ENCODE measurements at places on chromosomes 6 and 20.
A peak's percentile ranks its signal among the peaks of the same experiment; 100 is the strongest.

DNA sequence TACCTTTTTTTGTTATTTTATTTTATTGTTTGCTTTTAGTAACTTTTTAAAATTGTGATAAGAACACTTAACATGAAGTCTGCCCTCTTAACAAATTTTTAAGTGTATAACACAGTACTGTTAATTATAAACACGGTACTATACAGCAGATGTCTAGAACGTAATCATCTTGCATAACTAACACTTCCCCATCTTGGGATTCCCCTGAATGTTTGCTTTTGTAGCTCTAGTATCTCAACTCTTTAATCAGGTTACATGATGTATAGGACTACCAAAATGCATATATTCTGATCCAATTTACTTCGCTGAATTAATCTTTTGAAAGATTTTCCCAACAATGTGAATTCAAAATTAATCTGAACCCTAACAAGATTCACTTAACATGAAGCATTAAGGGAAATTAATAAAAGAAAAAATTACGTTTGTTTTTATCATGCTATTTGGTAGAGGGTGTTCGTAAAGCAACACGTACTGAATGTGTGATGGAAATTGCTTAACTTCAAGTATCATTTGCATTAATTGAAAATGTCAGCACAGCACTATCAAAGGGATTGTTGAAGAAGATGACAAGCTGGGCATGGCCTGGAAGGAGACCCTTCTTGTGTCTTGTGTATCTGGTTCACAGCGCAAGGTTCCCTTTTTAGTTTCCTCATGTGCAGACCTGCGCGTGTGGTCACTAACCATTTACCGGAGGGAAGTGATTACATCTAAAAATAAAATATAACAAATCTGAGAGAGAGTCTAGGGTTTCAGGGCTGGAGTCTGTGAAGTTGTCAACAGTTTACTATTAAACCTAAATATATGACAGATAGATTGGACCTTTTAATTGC lies 15.2 kb downstream of the COL19A1 start:
- DNase-seq: no peak

GRCh38 chr20:57451795-57452661 lies 60.8 kb downstream of the RBM38 start:
- DNase-seq: no peak

DNA sequence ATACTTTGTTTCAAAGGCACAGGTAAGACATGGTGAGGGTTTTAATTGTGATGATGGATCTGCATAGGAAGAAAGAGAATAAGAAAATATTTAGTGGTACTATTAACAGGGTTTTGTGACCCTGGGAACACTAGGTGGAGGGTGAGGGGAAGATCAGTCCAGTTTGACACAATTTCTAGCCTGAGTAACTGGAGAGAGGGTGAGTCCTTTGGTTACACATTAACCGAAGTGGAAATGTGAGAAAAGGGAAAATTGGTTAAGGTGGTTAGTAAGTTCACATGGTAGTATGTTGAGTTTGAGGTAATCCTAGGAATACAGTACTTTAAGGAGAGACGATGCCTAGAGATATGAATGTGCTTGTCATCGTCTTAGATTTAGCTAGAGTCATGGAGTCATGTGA lies 54.8 kb upstream of the POU3F2 start:
- DNase-seq: no peak

DNA sequence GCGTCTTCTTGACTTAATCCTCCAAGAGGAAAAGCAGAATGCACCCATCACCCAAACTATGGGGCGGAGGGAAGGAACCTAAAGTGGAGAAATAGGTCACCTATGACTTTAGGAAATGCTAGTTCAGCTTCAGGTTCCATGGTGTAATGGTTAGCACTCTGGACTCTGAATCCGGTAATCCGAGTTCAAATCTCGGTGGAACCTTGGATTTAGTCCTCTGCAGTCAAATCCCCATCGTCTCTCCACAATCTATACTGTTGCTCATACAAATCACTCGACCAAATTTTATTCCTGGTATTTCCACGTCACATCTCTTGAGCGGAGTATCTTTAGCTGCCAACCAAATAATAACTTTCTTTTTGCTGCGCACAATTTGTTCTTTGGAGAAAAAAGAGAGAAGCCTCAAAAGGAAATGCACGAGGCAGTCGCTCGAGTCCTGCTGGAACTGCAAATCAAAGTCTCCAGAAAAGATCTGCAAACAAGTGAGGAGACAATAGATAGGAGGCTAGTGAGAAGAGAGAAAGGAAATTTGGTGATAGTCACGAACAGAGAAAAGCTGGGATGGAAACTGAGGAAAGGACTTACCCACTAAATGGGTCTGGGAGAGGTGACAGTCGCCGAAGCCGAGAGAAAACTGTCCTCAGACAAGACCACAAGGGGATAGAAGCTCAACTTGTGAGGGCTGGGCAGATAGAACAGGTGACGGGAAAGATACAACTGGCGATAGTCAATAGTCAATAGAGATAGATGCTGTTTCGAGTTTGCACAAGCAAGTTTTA lies 16.6 kb downstream of the POM121L2 start:
- DNase-seq: peak; percentile 41

- DNase-seq: no peak
These were observed 23.3 kb downstream of the NRSN1 start for GRCh38 chr6:24149296-24149695.

GRCh38 chr6:38012573-38012972 lies 193.0 kb downstream of the ZFAND3 start:
- DNase-seq: no peak

DNA sequence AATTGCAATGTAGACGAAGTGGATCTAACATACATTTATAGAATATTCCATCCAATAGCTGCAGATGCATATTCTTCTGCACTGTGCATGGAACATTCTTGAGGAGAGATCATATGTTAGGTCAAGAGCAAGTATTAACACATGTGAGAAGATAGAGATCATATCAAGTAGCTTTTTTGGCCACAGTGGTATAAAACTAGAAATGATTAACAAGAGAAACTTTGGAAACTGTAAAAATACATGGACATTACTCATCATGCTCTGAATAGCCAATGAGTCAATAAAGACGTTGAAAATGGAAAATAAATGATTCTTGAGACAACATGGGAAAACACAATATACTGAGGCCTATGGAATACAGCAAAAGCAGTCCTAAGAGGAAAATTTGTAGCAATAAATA lies 94.2 kb downstream of the STXBP5 start:
- no peak for DNase-seq

DNA sequence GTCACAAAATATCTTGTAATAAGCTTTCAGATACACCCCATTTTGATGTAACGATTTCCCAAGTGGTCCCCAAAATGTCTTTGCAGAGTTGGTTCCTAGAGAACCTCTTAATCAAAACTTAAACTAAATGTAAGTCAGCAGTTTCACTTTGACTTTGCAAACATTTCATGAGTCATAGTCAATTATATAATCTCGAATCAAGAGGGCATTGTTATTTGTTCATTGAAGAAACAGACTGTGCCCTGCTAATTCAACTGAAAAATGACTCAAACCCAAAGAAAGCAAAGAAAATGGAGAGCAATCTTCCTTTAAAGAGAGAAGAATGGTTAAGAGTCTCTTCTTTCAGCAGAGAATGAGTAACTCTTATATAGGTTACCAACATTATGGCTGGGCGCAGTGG lies 58.3 kb downstream of the IPCEF1 start:
- no peak for DNase-seq

- DNase-seq: no peak
These were observed 103.4 kb upstream of the FRMD1 start for GRCh38 chr6:168182366-168182765.

DNA sequence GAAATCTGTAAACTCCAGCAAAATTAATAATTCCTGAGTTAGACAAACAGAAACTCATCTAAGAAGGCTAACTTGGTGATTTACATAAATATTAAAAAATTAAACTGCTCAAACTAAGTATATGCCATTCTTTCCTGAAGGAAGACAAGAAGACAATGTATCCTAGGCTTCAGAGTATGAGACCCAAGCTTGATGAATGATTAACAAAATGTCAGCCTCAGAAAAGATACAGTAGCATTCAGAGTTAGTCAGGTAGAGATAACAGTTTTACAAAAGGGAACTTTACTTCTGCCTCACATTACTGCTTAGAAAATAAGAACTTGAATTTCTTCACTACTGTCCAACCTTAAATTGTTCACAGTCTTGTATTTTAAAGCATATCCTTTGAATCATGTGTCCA lies 12.0 kb downstream of the CSNK2A1 start:
- no peak for DNase-seq

DNA sequence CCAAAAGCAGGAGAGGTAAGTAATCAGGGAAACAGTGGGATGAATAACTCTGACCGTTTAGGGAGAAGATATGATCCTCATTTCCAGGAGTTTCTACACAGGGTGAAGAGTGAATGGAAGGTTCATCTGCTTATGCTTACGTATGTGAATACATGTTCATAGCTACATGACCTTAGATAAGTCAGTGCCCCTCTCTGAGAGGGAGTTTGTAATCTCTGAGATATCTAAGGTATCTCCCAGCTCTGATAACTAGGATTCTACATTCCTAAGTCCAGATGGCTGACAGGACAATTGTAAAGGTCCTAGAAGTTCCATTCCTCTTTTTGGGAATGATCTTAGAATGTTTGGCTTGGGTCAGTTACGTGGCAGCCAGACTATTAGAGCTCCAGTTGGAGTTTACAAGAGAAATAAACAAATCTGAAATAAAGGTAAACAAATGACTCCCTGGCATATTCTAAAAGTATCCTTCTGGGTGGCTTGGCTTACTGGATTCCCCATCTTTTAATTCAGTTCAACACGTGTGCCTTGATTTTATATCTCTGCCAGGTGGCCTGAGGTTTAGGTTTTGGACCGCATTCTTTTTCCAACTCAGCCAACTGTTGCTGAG lies 15.8 kb downstream of the PROCR start:
- DNase-seq: no peak

GRCh38 chr6:24332317-24332716 lies 25.5 kb downstream of the DCDC2 start:
- no peak for DNase-seq

DNA sequence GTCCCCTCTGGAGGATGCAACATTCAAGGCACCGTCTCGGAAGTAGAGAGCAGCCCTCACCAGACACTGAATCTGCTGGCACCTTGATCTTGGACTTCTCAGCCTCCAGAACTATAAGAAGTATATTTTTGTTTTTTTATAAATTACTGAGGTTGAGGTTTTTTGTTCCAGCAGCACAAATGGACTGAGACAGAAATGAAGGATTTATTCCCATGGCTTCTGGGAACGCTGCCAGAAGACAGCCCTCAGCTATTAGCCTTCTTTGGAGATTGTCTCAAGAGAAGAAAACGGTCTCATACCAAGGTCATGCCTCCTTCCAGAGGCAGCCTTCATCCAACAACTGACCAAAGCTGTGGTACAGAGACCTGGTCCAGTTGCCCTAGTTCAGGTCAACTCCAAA lies 85.4 kb downstream of the CHMP4B start:
- DNase-seq: peak; percentile 16

DNA sequence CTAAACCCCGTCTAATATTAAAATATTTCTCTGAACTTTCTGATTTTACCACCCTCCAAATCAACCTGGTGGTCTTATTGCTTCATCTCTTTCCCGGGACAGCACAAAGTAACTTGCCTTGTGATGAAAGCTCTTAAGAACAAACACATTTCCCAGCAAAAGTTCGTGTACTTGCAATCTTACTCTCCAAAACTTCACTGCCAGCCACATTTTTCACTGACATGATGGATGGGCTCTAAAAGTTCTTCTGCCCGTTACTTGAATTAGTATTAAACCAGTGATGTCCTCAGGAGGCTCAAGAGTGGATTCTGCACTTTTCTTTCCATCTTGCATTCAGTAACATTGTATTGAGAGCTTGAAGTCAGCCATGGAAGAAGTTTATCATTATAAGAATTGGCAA lies 731.6 kb upstream of the GJE1 start:
- DNase-seq: no peak

DNA sequence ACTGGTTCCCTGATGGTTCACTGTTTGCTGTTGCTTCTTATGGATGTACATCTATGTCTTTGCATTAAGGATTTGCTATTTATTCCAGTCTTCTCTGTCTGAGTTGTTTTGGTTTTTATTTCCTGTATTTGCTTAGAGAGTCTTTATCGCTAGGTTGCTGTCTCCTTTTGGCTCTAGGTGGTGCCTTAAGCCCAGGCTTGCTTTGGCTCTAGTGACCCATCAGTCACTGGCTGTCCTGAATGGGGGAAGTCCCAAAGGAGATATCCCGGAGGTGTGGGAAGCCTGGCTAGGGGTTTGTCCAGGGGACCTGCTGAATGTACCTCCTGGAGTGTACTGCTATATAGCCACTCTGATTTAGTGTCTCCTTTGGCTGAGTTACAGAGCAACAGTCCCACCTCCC lies 53.4 kb downstream of the MCHR2 start:
- DNase-seq: no peak

- no peak for DNase-seq
These were observed 6.7 kb downstream of the APMAP start for GRCh38 chr20:24985802-24986201.

GRCh38 chr6:106005013-106005412 lies 81.1 kb upstream of the PRDM1 start:
- no peak for DNase-seq

- no peak for DNase-seq
These were observed 59.7 kb upstream of the PHACTR1 start for GRCh38 chr6:12656906-12657305.

- DNase-seq: no peak
These were observed 179.2 kb downstream of the PREX1 start for GRCh38 chr20:48648482-48649051.

- no peak for DNase-seq
These were observed 23.1 kb downstream of the TRAM2 start for GRCh38 chr6:52553719-52554118.

GRCh38 chr6:4125500-4125899 lies 9.9 kb downstream of the ECI2 start:
- no peak for DNase-seq

DNA sequence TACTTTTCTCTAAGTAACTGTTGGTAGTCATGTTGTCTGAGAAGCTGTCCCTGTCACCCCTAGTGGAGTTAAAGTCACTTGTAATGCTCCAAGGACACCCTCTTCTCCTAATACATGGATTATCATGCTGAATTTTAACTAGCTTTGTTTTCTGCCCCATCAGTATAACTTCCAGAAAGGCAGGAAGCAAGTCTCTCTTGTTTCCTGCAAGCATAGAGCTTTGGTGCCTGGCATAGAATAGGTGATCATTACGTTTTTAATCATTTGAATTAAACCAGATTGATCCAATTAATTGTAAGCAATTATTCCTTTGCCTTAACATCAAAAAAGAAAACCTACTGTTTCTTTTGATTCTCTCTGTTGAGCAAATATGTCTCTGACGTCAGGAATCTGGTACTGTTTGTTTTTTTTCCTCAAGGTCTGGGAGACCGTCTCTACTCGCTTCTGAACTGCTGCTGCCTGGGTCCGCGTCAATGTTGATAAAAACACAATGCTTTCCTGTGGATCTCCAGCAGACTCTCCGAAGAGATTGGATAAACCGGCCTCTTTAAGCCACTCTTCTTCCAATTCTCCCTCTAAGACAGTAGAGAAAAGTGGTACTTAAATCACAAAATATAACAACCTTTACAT lies 71.8 kb downstream of the ARHGAP18 start:
- DNase-seq: no peak

DNA sequence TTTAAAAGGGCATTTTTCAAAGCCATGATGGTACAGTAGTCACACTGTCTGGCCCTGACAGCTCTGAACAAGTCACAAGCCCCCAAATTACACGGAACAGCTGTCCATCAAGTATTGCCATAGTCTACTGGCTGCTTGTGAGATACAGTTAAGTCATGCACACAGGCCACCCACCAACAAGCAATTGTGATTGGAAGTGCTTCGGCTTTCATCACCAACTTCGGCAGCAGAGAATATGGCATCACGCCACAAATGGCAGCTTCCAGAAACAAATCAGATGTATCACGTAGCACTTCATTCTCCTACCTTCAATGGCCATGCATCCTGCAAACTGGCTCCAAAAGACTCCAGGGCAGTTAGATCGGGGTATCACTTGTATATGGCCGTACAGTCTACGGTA lies 160.5 kb downstream of the PTPRT start:
- no peak for DNase-seq
